ENCODE measurements at places on chromosomes 2 and 18.

DNA sequence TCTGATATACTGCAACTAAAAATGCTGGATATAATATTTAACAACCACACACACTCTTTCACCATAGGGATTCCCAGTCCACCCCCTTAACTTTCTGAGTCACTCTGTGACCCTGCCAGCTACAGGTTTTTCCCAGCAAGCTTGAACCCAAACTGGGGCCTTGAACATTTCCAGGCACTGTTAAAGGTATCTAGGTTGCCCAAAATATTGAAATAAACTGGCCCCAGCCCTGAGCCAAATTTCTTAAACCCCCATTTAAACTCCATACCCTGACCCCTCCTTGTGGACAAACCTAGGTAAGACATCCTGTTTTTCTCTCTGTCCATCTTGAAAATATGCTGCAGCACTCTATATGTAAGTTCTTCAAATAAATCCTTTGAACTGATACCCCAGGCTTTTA, 19.7 kb upstream of the DCTN1 start:
- no peak for DNase-seq

GRCh38 chr2:239354132-239354790, 46.6 kb downstream of the HDAC4 start:
- DNase-seq, result no peak

- no peak for DNase-seq
Observed at GRCh38 chr18:76434452-76434851, 60.6 kb downstream of the ZNF516 start.

GRCh38 chr2:111659361-111660333, 224.3 kb downstream of the ANAPC1 start:
- DNase-seq, result no peak

GRCh38 chr2:160251569-160251968, 51.5 kb upstream of the ITGB6 start:
- DNase-seq, result no peak
